ENCODE measurements at places on chromosomes 7 and 10.

DNA sequence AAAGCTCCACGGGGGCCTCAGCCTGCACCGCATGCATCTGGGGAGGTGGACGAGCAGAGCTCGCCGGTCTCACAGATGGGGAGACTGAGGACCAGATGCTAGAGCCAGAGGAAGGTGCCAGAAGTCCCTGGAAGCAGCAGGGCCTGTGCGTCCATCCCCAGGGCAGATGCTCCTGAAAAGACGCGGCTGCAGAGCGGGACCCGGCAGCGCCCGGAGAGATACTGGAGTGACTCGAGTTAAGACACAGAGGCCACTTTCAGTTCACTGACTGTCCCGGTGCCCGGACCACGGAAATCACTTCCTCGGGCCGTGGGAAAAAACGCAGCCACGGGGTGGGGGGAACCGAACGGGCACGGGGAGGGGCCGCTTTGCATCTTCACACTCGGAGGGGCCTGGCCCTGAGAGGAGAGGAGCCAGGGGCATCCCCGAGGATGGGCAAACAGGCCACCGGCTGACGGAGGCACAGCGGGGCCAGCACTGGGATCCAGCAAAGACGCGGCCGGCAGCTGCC, 85.4 kb downstream of the FOXL3 start:
- DNase-seq: no peak

GRCh38 chr10:4217187-4217586, 432.2 kb upstream of the KLF6 start:
- no peak for DNase-seq

GRCh38 chr10:88999625-89000024, 9.0 kb downstream of the FAS start:
- no peak for DNase-seq

DNA sequence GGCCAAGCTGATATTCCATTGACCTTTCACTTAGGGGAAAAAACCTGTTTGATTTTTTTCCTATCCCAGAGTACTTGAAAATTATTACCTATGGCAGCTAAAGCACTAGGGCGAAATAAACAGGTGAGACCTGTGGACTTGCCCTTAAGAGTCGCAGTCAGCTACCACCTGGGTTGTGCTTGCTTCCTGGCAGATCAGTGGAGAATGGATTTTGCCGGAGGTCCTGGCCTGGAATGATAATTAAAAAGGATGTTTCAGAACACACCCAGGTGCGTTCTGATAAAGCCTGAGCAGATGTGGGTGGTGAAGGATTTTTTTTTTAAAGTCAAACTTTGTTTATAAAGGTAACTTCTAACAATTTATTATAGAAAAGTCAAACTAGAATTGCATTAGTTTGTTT, 59.1 kb downstream of the AUTS2 start:
- no peak for DNase-seq

GRCh38 chr7:115123441-115123840, 201.5 kb downstream of the MDFIC start:
- no peak for DNase-seq

DNA sequence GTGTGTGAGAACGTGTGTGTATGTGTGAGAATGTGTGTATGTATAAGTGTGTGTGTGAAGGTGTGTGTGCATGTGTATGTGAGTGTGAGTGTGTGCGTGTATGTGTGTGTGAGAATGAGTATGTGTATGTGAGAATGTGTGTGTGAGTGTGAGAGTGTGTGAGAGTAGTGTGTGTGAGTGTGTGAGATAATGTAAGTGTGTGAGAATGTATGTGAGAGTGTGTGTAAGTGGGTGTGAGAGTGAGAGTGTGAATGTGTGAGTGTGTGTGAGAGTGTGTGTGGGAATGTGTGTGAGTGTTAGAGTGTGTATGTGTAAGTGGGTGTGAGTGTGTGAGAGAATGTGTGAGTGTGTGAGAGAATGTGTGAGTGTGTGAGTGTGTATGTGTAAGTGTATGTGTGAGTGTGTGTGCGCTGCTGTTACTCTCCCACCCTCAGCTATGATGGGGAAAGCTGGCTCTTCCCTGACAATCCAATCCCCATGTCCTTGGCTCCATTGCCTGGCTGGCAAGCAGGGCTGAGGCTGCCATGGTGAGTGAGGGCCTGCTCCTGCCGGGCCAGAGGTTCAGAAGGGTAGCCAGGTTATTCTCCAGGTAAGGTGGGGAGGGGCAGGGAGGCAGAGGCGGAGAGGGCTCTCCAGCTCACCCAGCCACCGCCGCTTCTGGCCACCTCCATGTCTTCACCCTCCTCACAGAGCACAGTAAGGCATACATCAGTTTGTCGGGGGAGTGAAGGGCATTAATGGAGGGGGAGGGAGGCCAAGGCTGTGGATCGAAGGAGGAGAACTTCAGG, 72.6 kb upstream of the PCBD1 start:
- no peak for DNase-seq

GRCh38 chr10:33117816-33118215, 159.8 kb upstream of the ITGB1 start:
- DNase-seq: no peak

- no peak for DNase-seq
Measured at GRCh38 chr7:106794276-106795083, 70.6 kb upstream of the PIK3CG start.

DNA sequence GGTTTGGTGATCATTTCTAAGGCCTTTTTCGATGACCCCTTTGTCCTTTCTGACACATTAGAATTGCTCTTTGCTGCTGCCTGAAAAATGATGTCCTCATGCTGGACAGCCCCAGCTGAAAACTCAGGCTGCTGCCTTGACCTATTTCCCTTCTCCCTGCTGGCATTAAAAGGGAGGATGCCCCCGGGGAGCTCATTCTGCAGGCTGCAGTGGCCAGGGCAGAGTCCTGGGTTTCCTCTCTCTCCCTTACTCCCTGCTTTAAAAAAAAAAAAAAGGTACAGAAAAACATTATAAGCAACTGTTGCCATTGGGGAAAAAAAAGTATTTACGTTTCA, 35.4 kb downstream of the LRRC4 start:
- no peak for DNase-seq

DNA sequence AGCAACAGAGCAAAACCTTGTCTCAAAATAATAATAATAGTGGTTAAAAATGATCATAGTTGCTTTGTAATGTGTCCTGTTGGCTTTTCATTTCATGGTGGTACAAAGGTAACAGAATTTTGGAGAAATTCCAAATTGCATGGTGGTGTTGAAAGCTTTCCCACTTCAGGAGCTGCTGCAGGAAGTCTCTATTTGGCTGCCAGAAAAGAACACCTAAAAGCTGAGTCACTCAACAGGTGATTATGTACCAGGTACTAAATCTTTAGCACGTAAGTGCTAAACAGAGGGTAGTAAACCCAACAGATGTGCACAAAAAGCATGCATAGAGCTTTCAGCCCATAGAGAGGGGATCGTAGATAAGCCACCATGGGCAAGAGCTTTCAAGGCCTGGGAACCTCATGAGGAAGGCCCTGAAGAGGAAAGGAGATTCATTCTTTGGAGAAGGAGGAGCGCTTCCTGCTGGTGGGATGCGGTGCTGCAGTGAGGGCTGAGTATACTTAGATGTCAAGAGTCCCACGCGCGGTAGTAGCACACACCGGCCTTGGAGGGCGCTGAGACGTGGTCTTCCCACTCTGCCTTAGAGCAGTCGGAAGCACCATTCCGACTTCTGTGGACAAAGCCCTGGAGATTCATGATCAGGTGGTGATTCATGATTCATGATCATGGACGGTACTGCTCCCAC, 118.7 kb downstream of the RALA start:
- DNase-seq: peak; percentile 10

GRCh38 chr7:130270947-130271800, 4.5 kb downstream of the CPA2 start:
- DNase-seq: no peak

DNA sequence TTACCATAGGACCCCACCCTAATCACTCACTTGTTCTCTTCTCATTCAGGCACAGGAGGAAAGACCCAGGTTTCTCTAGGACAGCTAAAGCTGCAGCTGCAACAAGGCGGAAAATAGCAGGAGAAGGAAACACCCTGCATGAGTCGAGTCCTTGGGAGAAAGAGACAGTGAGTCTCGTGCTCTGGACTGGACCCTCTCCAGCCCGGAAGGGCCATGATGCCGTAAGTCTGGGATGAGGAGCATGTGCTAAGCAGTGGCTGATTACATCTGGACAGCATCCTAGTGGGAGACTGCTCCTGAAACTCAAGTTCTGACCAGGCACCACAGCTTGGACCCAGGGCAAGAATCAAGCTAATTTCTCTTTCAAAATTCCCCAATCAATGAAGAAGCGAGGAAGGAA, 39.4 kb downstream of the FBXW4 start:
- no peak for DNase-seq

- DNase-seq: peak; percentile 46
Measured at GRCh38 chr10:88116971-88117626, 253.7 kb downstream of the PTEN start.

DNA sequence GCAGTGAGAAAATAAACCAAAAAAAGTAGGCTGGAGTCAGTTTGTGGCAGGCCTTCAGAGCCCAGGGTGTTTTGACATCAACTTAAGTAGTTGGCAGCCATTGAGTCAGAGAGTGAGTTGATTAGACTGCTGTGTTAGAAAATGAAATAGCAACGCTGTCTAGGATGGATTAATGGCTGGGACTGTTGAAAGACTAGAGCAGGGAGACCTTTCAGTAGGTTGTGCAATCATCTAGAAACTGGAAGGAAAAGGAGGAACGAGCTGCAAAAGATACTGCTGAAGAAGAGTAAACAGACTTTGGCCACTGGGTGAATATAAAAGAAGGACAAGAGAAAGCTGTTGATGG, 28.6 kb upstream of the TRIL start:
- DNase-seq: no peak

- DNase-seq: no peak
Measured at GRCh38 chr10:89389254-89389653, 3.2 kb upstream of the IFIT1 start.

GRCh38 chr10:124743191-124744101, 732 bp downstream of the FAM53B start:
- no peak for DNase-seq

- DNase-seq: no peak
Measured at GRCh38 chr7:98399890-98400541, 874 bp downstream of the BAIAP2L1 start.

- DNase-seq: no peak
Measured at GRCh38 chr10:109963439-109963838, 40.1 kb upstream of the XPNPEP1 start.

DNA sequence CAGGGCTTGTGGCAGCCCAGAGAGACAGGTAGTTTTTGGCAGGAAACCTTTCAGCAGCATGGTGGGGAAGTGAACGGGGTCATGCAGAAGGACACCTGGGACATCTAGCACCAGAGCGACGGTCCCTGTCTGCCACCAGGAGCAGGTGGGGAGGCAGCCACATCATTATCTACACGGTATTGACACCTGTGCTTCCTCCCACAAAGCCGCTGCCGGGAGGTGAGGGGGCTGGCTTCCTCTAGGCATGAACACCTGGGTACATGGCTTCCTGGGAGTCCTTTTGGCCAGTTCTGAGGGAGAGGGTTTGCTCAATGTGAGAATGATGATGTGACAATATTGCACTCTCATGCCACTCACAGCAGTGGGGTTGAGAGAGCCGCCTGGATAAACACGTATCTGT, 275.2 kb downstream of the ACTR3B start:
- no peak for DNase-seq

DNA sequence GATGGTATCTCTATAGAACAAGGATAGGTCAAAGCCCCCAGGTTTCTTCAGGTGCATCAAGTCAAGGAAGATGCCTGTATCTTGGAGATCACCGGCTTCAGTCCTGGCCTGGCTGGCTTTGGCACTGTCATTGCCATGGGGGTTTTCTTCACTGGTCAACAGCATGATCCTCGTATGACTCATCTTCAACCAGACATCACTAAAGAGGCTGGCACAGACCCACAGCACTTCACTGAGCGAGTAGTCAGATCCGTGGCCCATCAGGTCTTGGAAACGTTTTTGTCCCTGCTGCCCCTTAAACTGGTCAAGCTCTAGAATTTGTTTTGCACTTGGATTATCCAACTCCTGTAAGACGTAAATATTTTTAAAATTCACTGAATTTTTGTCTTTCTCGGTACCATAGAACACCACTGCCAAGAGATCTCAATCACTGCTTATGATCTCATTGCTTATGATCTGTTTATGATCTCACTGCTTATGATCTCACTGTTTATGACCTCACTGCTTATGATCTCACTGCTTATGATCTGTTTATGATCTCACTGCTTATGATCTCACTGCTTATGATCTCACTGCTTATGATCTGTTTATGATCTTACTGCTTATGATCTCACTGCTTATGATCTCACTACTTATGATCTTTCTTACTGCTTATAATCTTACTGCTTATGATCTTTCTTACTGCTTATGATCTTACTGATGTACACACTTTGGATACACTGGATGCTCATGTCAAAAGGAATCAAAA, 135.2 kb downstream of the CYP26A1 start:
- DNase-seq: no peak

DNA sequence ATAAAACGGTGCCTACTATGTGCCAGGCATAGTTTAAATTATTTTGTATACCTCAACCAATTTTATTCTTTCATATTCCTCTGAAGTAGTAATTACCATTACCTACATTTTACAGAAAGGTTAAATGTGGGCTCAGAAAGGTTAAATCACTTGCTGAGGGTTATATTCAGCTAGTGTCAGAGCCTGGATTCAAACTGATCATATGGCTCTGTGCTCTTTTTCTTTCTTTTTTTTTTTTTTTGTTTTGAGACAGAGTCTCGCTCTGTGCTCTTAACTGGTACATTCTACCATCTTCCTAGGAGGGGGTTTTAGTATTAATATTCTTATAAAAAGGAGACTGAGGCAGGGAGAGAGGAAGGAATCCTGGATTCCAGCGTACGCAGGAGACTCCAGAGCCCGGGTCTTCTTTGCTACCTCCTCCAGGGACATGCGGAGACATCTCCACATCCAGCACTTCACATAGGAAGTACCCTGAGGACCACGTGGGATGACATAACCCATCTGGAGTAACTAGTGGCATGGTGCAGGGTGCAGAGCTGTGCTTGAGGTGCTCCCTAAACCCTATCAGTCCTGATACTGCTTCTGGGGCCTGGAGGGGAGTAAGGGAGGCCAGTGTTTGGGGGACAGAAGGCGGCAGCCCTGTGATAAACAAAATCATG, 29.6 kb upstream of the ATXN7L1 start:
- DNase-seq: no peak

- DNase-seq: peak; percentile 26
Measured at GRCh38 chr7:5526100-5526905, 102.7 kb upstream of the TNRC18 start.

GRCh38 chr10:14667781-14668180, 106.9 kb downstream of the FAM107B start:
- DNase-seq: no peak

DNA sequence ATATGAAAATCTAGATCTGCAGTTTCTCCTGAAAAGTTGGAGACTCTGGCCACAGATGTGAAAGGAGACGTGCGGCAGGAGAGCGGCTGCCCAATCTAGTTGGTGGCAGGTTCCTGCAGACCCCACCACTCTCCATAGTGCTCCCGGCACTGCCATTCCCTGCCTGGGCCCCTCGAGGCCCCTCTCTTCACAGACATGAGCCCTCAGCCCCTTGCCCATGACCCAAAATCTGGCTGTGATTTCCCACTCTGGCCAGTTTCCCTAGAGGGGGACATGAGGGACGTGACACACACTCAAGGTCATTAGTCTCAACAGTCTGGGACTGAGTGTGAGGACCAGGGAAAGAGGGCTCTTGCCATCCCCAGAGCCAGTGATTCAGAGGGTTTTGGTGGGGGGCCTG, 138.7 kb downstream of the PTPN20 start:
- no peak for DNase-seq

All from stimulated activated CD4-positive, alpha-beta T cell treated with anti-CD3 and anti-CD28 coated beads, Interleukin-15, amount 100 ng/mL, for 48 hours (primary cell).